Anterior cingulate cortex (tissue), 58 donors: ENCODE measurements at places on chromosomes 11 and 22.

GRCh38 chr22:39959640-39960447, at the start of gene TMA7B:
Gene TMA7B, plus strand, starts transcription at chr22:39960397. Its CDS starts 3,978 bp downstream, at chr22:39964375.
- DNase-seq, result peak; percentile 51

GRCh38 chr22:17086788-17087497, 2.1 kb downstream of the IL17RA start:
- no peak for DNase-seq

DNA sequence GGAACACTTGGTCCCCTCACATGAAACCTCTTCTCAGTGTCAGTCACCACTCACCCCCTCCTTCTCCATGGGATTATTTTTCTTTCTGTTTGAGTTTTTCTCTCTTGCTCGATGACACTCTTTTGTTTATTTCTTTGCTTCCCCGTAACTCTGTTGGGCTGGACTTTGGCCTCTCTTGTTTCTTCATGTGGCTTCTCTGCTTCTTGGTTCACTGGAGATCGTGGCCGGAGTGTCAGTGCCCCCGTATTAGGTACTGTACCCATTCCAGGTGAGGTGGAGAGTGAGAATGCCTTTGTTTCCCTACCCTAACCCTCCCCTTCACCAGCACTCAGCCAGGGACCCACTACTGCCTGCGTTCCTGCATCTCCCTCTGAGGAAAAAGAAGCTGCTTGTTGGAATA, 32.5 kb downstream of the CYB5R2 start:
- DNase-seq, result no peak

GRCh38 chr11:120985718-120986569, 38.0 kb upstream of the TBCEL start:
- DNase-seq, result no peak

DNA sequence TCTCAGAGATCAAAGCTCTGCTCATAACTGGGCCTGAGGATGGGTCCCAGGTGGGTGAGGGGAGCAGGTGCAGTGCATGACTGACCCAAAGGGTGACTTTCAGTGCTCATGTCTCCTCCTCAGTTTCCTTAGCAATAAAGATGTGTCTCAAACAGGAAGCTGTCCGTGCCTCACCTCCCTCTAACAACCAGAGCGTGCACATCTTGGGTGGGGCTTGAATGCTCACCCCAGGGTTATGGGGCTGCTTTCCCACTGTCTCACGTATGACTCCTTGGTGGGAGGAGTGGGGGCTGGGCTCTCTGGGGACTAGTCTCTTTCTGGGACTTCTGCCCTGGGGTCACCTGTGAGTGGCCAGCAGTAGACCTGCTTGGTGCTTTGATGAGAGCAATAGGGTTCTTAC, 53.9 kb upstream of the PHOX2A start:
- no peak for DNase-seq

DNA sequence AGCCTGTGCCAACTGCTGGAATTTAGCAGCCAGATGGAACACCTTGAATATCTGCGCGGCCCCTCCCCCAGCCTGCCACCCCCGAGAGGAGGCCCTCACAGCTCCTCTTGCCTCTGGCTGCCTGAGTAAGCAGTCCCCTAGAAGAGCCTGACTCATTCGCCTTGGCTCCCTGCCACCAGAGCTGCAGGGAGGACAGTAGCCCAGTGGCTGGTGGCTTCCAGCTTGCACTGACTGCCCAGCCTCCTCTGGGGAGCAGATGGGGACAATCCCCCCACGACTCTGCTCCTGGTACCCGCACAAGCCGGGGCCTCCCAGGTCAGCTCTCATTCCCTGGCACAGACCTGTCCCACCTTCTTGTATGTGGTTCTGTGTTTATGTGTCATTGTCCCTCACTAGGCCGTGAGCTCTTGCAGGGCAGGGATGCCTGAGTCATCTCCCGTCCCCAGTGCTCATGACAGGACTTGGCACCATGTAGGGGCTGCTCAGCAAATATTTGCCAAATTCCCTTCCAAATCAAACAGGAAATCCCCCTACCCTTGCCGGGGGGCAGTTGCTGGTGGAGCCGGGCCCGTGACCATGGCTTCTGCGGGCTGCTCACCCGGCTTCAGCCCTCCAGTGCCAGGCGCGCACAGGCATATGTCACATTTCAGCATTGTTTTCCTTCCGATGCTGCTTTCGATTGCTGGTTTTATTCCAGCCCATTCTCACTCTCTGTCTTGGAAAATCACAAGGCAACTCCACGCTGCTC, 43.6 kb downstream of the CACNG2 start:
- DNase-seq, result peak; percentile 85

DNA sequence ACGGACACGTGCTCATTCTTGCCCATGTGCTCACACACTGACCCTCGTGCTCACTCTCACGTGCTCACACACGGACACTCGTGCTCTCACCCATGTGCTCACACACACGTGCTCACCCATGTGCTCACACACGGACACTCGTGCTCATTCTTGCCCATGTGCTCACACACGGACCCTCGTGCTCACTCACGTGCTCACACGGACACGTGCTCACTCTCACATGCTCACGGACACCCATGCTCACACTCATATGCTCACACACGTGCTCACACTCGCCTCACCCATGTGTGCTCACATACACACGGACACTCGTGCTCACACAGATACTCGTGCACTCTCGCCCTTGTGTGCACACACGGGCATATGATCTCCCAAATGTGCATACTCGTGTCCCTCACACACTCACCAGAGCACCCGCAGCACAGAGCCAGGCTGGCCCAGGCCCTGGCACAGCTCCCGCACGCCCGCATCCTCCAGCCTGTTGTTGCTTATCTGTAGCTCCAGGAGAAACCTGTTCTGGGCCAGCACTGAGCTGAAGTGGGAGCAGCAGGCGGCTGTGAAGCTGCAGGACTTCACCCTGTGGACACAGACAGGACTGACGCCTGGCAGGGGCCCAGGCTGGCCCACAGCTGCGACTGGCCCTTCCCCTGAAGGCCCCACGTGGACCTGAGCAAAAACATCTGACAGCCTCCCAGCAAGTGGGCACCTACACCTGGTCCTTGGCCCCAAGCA, 9.3 kb downstream of the RNH1 start:
- DNase-seq, result no peak

DNA sequence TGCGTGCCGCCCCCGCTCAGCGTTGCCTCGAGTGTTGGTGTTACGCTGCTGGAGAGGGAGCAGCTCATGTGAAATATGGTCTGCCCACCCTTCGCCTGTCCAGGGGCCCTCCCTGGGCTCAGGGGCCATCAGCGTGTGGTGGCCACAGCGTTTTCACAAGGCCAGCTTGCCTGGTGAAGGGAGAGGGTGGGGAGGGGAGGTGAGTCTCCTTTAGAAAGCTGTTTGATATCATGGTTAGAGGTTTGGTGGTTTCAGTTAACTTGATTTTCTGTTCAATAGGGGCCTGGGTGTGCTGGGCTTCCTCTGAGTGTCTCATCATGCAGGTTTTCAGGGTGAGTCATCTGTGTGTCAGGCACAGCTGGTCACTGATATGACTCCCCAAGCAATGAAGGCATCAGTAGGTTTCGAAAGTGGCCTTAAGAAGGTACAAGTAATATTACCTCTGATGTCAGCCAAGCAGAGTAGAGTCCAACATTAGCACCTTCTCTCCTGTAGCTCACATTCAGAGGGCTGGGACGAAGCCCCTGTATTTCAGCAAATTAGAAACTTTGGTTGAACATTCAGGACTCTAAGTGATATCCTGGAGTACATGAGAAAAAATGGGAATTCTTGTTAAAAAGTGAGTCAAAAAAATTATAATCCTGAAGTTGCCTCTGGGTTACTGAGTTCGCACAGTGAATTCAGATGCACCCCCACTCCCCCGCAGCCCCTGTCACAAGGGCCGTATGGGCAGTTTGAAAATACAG, 172.5 kb downstream of the TBC1D22A start:
- DNase-seq, result no peak

DNA sequence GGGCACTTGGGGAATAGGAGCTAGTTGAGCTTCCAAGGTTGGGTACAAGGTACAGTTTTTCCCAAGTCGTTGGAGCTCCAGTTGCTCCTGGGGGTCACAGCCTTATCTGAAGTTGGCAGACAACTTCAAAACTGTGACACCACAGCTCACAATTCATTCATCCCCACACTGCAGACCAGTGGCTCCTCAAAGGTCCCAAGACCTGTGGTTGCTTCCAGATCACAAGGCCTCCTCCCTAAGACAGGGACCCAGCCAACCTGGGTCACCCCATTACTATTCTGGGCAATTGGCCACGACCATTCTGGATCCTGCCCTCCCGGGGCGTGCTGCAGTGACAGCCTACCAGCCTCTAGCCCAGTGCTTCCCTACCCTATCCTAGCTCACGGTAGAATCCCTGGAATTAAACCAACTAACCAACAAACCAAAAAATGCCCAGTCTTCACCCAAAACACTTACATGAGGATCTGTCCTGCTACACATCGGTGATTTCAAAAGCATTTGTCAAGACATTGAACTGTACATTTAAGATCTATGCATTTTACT, 862 bp upstream of the PDXP start:
- DNase-seq, result no peak

DNA sequence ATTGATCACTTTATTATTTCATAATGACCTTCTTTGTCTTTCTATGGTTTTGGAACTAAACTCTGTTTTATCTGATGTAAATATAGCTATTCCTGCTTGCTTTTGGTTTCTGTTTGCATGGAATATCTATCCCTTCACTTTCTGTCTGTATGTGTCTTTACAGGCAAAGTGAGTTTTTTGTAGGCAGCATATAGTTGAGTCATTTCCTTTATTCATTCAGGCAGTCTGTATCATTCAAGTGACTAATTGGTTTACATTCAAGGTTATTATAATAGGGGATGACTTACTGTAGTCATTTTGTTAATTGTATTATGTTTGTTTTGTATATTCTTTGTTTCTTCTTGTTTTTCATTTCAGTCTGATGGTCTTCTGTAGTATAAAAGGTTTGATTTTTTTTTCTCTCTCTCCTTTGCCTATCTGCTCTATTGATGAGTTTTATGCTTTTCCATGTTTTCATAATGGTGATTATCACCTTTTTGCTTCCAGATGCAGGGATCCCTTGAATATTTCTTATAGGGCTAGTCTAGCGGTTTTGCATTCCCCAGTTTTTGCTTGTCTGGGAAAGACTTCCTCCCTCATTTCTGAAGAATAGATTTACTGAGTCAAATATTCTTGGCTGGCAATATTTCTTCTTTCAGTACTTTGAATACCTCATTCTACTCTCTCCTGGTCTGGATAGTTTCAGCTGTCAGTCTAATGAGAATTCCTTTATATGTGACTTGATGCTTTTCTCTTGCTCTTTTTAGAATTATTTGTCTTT, 50.4 kb downstream of the GDPD4 start:
- no peak for DNase-seq

DNA sequence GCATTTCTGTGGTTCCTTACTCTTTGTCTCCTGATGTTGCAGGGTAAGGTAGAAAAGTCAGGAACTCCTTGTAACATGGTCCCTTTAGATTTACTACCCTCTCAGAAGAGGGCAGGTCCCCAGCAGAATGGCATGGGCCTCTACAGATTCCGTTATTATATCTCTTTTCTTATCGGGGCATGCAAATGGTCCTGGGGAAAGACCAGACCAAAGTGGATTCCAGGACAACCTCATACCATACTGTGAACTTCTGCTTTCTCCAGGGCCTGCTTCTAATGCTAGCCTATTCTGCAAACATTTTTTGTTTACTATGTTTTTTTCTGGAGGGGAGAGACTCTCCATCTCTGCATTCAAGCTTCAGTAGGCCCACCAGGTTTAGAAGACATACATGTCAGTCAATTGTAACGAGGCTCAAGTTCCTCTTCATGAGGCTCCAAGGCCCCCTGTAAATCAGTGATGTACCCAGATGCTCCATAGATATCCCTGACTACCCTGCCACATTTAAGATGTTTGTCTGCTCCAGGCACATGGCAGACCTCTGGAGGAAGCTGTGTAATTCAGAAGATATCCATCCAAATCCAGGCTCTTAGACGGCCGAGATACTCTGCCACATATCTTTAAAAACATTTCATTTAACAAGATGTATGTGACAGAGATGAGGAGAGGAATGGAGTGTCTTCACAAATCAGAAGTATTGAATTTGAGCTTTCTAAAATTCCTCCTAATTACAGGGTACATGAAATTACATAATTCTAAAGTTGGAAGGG, 8.5 kb upstream of the ME3 start:
- no peak for DNase-seq

DNA sequence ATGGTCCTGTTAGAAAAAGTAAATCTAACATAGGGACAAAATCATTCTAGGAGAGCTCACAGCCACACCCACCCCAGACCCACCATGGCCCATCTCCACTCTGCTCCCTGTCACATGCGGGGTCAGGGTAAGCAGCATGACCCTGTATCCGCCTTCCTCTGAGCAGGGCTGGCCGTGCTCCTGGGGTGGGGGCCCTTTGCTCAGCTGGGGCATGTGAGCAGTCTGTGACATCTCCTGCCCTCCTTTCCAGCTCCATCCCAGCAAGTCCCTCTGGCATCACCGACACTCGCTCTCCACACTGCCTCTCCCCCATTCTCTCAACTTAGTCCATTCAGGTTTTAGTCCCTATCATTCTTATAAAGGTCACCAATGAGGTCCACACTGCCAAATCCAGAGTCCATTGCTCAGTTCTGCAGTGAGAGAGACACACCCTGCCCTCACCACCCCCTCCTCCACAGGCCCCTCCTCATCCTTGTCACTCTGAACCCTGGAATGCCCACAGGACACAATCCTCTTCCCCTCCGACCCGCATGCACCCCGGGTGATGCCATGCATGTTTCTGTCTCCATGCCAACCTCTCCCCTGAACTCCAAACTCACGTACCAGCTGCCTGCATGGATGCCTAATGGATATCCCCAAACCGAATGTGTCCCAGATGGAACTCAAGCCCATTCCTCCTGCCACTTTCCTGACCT, 65.1 kb upstream of the PITPNB start:
- DNase-seq, result no peak

- DNase-seq, result no peak
These were observed 7.8 kb downstream of the LARGE2 start for GRCh38 chr11:45930031-45930794.

DNA sequence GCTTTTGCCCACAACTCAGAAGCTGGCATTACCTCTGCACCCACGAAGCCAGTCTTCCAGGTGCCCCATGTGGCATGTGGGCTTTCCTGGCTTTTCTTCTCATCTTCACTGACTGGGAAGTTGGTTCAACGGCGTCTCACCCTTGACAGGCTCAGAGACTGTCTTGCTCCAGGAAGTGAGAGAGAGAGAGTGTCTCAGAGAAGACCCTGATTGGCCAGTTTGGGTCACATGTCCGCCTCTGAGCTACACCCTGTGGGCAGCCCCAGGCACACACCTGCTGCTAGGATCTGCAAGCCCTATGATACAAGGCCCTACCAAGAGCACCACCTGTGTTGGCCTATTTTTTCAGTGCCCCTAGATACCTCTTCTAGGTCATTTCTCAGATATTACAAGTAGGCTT, 39.0 kb downstream of the RTL6 start:
- no peak for DNase-seq

GRCh38 chr11:21514316-21514715, 678.6 kb upstream of the ANO5 start:
- no peak for DNase-seq

GRCh38 chr22:19688301-19689290, 25.7 kb upstream of the SEPTIN5 start:
- DNase-seq, result no peak

- no peak for DNase-seq
These were observed 126.7 kb upstream of the RCN1 start for GRCh38 chr11:31964181-31964580.

GRCh38 chr11:65053827-65054508, 4.4 kb downstream of the NAALADL1 start:
- no peak for DNase-seq
